ENCODE measurements at places on chromosomes 6 and 20.
A peak's percentile ranks its signal among the peaks of the same experiment; 100 is the strongest.

GRCh38 chr20:51594236-51595057, 51.9 kb upstream of the NFATC2 start:
- DNase-seq: no peak

DNA sequence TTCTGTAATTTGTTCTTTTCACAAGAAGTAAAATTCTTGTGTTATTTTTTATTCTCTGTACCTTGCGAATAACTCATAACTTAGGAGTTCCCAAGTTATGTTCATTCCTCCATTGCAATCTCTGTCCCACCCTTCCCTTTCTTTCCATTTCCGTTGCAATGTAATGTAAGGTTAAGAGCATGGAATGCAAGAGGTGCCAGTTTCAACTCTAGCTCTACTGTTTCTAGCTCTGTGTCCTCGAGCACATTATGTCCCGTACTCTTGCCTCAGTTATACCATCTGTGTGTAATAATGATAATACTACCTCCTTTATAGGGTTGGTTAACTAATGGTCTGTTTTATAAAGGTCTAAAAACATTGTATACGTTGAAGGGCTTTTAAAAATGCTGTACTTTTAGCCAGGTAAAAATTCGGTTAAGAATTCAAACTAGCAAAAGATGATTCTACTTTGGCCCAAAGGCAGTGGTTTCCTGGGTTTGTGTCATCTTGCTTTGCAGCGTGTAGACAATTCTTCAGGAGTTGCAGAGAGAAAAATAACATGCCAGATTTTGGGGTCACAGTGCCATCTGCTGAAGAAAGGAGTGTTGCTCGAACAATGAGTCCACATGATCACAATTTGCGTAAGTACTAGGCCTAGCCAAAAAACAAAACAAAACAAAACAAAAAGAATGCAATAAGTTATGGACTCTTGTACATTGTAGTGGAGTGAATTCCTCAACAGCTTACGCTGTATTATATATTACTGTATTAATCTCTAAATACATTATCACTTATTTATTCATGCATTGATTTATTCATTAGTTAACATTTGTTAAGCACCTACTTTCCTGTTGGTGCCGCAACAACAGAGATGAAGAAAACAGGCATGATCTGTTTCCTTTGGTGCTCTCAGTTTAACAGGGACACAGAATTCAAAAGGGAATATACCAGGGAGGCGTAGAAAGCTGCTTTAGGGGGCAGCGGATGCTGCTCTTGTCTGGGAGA, 10.0 kb upstream of the PFDN4 start:
- no peak for DNase-seq

GRCh38 chr20:10654250-10654610, 19.6 kb downstream of the JAG1 start:
- DNase-seq: no peak

GRCh38 chr6:138987080-138987642, 892 bp downstream of the REPS1 start:
- no peak for DNase-seq

GRCh38 chr6:48087448-48087847, 23.5 kb downstream of the PTCHD4 start:
- DNase-seq: no peak

DNA sequence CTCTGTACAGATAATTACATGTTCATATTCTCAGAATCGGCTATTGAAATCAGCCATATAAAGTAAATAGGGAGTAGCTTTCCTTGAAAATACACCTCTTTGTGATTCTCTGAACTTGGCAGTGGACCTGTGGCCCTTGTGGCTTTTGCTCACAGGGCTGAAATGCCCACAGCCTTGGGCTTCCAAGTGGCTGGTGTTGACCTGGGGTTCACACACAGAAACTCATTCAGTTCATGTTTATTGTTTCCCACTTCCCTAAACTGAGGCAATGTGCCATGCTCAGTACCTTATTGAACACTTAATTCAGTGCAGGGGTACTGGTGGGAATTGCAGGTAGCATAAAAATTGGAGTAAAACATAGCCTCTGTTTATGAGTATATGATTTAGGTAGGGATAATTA, 19.1 kb upstream of the TULP4 start:
- DNase-seq: no peak

DNA sequence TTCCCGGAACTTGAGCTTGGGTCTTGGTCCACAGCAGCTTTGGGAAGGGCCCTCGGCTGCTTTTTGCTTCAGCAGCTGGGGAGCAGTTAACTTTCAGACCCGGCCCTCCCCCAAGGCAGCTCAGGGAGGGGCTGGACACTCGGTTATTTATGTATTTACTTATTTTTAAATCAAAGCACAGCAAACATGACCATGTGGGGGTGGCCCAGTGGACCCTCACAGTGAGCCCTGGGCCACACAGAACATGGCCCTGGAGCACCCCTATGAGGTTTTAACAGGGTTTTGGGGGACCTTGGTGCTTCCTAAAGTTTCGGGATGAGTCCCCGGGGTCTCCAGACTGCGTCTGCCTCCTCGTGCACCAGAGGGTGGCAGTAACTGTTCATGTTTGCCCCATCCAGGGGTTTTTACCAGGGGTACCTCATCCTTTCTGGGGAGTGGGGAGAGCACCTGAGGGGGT, 26.6 kb upstream of the NPBWR2 start:
- DNase-seq: no peak

DNA sequence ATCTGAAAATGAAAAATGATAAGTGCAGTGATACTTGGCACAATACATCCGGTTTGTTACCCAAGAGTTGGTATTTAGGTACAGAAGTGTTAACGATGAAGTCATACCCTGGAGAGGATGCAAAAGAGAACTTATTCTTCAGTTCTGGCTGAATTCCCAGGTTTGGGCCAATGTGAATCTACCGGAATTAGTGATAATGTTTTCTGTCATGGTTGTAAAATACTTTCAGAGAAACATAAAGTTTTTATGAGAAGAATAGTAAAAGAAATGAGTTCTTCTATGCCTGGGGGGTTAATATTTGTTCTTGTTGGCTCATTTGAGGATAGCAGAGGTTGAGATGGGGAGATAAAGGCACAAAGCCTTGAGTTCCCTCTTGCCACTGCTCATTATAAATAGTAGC, 509.9 kb upstream of the POU3F2 start:
- no peak for DNase-seq

GRCh38 chr20:23966927-23967615, 21.5 kb downstream of the GGTLC1 start:
- no peak for DNase-seq

- DNase-seq: no peak
These were observed 100.5 kb downstream of the EYA4 start for GRCh38 chr6:133341607-133342158.

GRCh38 chr6:123007885-123008284, 11.8 kb downstream of the CLVS2 start:
- no peak for DNase-seq

DNA sequence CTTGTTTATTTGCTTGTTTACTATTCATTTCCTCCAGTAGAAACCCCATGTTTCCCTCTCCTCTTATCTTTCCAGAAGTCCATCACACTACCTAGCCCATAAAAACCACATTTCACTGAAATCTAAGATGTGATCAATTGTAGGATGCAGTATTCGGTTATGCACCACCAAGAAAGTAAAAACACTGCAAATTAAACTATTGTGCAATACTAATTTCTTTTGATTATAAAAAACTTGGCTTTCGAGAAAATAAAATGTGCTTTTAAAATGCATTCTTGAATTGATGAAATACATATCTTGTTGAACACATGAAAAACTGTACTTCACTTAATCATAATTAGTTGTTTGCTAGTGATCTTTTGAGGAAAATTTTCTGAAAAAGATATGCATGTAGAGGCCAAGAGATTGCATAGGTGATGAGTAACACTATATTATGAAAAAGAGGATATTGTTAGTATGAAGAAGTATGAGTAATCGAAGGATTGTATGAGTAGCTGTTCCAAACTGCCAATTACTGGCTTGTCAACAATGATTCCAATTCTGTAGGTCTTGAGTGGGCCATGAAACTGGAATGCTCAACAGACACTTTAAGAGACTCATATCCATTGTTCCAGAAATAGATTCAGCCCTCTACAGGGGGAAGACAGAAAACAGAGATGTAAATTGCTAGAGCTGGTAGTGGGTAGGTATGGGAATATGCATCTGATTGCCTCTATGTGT, 79.7 kb downstream of the RNF217 start:
- no peak for DNase-seq

DNA sequence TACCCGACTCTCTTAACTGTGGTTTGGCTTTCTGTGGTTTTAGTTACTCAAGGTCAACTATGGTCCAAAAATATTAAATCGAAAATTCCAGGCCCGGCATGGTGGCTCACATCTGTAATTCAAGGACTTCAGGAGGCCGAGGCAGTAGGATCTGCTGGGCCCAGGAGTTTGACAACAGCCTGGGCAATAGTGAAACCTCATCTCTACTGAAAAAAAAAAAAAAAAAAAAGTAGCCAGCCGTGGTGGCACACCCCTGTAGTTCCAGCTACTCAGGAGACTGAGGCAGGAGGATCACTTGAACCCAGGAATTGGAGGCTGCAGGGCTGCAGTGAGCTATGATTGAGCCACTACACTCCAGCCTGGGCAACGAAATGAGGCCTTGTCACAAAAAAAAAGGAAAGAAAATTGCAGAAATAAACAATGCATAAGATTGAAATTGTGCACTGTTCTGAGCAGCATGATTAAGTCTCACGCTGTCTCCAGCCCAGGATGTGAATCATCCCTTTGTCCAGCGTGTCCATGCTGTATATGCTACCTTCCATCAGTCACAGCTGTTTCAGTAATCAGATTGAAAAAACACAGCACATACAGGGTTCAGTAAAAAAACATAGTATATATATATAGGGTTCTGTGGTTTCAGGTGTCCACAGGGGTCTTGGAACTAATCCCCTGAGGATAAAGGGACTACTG, 40.7 kb downstream of the RGS17 start:
- DNase-seq: no peak

- no peak for DNase-seq
These were observed 60.2 kb downstream of the NCOA3 start for GRCh38 chr20:47561603-47562583.

- DNase-seq: no peak
These were observed 630.3 kb upstream of the ARID1B start for GRCh38 chr6:156146891-156147290.

DNA sequence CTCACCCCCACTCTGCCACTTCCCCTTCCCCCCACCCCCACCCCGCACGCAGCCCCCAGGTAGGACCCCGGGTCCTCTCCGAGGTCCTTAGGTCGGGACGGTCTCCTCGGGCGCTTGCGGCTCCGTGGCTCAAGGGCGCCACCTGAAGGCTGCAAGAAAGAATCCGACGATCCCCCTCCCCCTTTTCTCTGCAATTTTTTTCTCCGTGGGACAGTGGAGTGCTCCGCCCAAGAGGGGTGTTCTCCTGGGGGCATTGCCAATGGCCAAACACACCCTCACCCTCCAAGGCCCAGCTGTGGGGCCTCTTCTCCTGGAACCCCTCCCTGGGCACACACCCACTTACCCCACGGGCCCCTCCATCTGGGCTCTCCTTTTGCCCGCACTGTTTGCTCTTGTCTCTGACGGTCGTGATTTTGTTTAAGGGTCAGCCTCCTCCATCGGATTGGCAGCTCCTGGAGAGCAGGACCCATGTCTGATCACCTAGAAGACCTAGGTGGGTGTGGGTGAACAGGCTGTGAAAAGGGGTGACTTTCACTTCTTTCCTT, 1.1 kb upstream of the TMEM74B start:
- DNase-seq: no peak

DNA sequence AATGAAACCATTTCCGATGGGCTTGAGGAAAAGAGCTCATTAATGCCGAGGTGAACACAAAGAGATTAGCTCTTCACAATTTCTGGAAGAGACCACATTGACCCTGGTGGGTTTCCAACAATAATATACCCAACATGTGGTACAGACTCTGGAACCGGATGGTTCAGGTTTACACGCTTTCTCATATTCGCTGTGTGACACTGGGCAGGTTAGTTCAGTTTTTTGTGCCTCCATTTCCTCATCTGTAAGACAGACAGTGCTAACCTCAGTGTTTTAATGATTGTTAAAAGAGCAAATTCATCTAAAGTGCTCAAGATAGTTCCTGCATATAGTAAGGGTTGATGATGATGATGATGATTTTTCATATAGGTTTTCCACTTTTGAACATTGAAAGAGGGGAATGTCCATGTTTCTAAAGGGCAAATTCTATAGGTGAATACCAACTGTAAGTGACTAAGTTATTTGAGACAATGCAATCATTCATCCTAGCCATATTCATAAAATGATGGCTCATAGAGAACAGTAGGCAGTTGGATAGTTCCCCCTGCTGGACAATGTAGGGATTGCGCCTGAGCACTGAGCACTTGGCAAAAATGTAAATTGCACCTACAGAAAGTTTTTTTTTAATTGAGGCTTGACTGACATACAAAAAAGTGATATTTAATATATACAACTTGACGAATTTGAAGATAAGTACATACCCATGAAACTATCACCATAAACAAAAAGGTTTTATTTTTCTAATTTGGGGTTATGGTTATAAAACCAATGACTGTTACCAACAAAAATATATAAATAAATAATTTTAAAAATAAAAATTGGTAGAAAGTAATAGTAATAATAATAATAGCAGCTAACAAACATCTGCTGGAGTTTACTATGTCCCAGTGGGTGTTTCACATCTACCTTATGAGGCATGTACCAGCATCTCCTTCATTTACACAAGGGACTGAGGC, 2.1 kb upstream of the PERP start:
- peak; percentile 64 for DNase-seq

GRCh38 chr20:4050203-4050980, 35.0 kb upstream of the RNF24 start:
- DNase-seq: no peak

- no peak for DNase-seq
These were observed 372.7 kb upstream of the RGS17 start for GRCh38 chr6:153503810-153504209.

DNA sequence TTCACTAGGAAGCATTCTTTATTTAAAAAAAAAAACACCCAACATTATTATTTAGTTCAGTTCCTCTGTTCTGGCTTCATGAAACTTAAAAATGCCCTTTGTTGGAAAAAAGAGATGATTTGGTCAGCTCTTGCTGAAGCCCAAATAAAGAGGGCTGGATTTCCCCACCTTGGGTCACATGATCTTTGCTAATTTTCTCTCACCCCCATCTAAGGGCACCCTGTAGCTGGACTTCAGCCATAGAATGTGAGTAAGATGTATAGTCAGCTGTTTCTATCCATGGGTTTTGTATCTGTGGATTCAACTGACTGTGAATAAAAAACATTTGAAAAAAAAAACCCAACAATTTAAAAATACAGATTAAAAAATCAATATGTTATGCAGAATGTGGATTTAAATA, 213.9 kb upstream of the SULF2 start:
- DNase-seq: no peak

GRCh38 chr6:56842686-56843475, 112.0 kb upstream of the BEND6 start:
- no peak for DNase-seq

GRCh38 chr6:72417759-72418158, 204.1 kb upstream of the KCNQ5 start:
- no peak for DNase-seq

GRCh38 chr6:1436334-1437306, 47.2 kb downstream of the FOXF2 start:
- DNase-seq: no peak
